ENCODE measurements at places on chromosomes 6 and 20.

GRCh38 chr20:32435449-32436107, 77.4 kb downstream of the ASXL1 start:
- no peak for DNase-seq

DNA sequence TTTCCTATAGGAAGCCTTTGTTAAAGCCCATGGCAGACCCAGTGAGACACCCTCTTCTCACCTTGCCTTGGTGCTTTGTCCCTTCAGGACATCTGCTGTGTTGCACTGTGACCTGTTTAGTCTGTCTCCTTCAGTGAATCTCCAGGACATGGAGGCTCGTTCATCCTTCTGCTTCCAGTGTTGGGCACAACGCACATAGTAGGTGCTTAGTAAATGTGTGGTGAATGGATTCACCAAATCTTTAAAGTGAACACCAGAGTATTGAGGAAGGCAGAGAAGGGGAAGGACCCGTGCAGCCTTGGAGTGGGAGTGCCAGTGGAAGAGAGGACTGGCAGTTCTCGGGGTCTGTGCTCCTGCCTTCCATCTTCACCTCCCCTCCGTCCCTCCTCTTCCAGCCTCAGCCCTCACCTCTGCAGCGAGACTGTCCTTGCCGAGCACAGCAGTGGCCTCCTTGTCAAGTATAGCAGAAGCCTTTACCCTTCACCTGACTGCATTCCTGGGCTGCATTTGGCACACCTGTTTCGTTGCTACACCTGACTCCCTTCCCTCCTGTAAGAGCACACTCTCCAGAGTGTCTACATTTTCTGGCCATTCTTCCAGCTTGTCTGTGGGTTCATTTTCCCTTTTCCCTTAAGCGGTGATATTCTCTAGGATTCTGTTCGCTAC, 49.2 kb downstream of the ARID1B start:
- DNase-seq = no peak

- DNase-seq = no peak
These were observed 157.5 kb downstream of the GRM4 start for GRCh38 chr6:33988121-33989015.

DNA sequence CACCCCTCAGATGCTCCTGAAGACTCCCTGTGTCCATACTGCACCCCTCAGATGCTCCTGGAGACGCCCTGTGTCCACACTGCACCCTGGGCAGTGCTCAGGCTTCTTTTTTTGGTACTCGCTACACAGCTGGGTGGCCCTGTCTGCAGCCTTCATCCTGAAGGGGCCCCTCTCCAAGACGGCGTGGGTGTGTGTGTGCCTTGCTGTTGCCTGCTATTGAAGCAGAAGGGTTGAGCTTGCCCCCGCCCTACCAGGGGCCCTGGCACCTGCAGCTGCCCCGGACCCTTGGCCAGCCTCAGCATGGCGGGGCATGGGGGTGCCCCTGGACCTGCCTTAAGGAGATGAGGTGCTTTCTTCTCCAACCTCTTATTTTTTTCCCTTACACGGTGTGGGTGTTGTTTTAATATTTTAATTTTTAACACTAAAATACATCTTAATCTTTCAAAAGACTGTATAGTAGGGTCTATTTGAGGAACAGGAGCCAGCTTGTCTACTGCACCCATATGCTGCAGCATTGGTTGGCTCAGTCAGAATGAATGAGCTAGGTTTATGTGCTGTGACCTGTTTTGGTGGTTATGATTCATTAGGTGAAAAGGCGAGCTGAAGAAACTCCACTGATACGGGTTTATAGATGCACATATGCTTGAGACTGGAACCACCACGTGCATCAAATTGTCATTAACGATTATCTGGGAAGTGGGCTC, 135.9 kb downstream of the AGPAT4 start:
- DNase-seq = peak; percentile 18

DNA sequence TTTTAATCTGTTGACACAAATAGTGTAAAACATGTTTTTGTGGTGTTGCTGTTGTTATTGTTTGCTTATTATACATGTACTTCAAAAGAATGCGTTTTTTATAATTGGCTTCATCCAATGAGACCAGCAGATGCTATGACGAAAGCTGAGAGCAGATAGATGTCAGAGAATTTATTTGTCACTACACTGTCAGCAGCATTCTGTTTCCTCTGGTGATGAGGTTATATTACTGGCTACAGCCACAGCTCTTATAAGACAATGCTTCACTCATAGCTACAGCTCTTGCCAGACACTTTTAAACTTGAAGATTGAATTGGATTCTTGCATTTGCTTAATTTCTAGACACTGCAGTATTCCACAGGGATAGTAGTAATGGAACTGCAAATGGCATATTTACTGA, 860.5 kb downstream of the TBC1D32 start:
- DNase-seq = no peak

- no peak for DNase-seq
These were observed 205.9 kb downstream of the ZFAND3 start for GRCh38 chr6:38025451-38025850.

DNA sequence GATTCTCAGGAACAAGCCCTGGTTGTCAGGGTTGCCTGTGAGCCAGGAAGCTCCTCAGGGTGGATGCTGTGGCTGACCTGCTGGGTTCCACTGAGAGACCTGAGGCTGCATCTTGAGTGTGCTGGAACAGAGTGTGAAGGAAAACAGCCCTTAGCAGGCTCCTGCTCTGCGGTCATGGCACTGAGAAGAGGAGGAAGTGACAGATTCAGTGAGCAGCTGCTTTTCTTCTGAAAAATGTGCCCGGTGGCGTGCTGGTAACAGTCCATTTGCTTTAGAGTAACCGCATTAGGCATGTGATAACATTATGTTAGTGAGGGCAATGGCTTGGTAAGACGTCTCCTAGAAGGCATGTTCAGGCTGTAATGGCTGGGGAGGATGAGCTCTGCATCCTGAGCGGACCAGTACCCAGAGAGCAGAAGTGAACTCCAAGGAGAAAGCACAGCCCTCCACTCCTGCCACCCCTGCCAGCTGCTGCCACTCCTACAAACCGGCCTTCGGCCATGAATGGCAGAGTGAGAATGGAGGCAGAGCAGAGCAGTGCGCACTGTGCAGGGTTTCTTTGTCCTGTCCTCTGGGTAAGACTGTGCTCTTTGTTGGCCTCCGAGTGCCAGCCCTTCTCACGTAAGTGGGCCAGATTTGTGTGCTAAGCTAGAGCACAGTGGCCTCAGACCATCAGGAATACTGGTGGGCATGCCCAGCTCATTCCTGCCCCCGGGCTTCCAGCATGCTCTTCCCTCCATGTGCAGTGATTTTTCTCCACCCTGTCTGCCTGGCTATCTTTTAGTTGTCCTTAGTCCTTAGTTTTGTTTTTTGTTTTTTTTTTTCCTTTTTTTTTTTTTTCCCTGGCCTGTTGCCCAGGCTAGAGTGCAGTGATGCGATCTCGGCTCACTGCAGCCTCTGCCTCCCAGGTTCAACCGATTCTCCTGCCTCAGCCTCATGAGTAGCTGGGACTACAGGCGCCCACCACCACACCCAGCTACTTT, 98.1 kb upstream of the VSTM2L start:
- DNase-seq = no peak

DNA sequence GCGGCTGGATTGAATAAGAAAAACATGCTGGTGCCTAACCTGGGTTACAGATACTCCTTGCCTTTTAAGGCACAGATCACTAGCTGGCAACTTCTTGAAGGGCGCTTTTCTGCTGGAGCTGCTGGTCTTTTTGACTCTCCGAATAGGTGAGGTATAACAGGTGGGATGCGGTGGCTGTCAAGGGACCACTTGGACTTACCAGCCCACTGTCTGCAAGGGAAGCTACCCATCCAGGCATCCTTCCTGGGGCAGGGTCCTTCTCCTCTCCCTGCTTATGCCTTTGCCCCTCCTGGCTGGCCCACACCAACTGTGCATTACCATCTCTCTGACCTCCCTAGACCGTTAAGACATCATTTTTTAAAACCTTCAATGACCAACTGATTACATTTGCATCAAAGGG, 57.4 kb downstream of the NPEPL1 start:
- DNase-seq = no peak

GRCh38 chr6:46407246-46407645, 84.0 kb downstream of the RCAN2 start:
- no peak for DNase-seq

DNA sequence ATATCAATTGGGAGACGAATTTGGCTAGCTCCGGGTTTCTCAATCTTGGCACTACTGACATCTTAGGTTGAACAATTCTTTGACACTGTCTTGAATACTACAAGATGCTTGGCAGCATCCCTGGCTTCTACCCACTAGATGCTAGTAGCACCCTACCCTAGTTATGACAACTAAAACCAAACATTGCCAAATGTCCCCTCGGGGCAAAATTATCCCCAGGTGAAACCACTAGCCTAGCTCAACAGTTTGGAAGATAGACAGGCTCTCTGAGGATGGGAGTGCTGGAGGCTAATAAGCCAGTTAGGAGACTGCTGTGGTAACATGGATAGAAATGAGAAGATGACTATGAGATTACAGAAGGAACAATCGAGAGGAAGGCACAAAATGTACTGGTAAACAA, 20.9 kb downstream of the CCNC start:
- DNase-seq = no peak

DNA sequence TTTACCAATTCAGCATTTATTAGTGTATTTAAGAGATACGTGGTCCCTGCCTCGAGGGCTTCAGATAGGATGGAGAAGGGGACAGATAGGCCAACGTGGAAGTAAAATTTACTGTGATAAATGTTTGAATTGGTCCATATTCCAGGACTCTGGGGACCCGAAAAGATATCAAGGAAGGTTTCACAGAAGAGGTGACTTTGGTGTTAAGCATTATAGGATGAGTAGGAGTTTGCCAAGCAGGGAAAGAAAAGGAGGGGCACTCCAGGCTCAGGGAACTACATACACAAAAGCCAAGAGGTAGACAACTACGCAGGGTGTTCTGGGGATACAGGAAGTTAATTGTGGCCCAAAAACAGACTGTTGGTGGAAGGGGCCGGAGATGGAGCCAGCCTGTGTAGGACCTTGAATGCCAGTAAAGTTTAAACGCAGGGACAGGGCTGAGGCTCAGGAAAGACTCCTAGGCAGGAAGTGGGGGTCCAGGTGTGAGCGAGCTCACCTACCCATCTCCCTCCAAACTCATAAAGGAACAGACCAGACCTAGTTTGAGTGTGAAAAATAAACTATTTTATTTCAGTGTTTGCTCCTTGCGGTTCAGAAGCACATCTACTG, 37.0 kb downstream of the TGM2 start:
- DNase-seq = no peak

DNA sequence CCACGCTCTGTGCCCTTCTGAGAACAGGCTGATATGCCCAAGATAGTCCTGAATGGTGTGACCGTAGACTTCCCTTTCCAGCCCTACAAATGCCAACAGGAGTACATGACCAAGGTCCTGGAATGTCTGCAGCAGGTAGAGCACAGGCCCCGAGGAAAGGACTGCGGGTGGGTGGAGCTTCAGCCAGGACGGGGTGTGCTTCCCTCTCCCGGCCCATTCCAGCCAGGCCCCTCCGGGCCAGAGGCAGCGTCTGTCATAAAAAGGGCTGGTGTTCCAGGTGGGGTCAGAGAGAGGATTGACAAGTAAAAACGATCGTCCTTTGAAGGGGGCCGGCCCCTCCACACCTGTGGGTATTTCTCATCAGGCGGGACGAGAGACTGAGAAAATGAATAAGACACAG, 1.3 kb downstream of the RTEL1 start:
- no peak for DNase-seq

GRCh38 chr20:46071573-46071972, 18.2 kb downstream of the NCOA5 start:
- no peak for DNase-seq

DNA sequence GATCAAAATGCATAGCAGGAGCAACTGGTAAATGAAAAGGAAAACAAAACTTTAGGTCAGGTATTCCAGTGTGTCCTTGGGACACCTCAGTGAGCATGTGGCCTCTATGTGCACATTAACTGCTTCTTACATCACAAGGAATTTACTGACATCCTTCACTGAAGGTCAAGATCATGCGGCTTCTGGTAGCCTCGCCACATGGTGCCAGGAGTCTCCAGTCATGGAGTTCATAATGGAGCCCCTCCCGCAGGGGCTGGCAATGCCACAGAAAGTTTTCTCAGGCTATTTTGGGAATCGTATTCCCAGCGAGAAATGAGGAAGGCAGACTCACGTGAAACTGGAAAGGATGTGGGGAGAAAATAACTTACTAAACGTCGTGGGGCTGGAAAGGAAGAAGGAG, 19.7 kb upstream of the SLC22A3 start:
- DNase-seq = no peak

DNA sequence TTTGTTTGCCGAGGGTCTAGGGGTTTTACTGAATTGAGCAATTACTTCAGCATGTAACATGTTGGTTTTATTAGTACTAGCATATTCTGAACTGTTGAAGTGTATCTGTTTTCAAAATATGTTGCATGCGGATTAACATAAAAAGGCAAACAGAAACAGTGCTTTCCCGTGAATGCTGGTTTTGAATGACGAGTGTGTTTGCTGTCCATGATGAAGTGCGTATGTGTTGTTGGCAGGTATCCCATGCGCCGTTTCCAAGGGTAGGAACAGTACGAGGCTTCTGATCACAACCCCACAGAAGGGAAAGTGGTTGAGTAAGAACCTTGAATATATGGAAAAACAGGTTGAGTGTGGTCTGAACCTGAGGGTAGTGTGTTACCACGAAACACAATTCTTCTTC, 232.9 kb downstream of the SAMD5 start:
- peak; percentile 56 for DNase-seq

- DNase-seq = peak; percentile 2
These were observed 17.7 kb downstream of the CLIC5 start for GRCh38 chr6:45997875-45998506.

DNA sequence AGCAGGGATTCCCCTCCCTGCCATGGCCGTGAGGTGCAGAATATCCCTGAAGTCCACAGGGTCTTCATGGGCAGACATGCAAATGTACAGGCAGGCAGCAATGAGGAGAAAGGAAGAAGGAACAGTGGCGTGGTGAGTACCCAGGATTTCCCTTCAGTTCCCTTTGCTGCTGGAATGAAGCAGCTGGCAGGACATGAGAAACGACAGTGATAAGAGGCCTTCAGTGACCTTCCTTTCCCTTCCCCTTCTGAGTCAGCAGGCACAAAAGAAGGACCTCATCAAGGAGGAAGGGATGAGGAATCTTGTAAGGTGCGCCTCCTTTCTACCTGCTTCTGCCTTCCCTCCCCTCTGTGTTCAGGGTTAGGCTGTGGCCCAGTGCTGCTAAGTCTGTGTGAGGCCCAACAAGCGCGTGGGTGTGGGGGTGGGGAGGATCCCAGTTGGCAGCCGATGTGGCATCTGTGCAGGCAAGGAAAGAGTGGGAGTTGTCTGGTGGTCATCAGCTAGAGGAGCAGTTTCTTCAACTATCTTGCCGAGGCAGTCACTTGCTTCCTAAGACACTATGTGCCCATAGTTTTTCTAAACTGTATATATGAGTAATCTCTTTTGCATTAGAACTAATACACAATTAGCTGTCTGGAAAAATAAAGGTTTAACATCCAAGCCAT, 29.5 kb upstream of the FBXO9 start:
- DNase-seq = no peak

- DNase-seq = no peak
These were observed 638.4 kb downstream of the MAFB start for GRCh38 chr20:40050596-40050995.

- DNase-seq = peak; percentile 71
These were observed 31.5 kb upstream of the ADTRP start for GRCh38 chr6:11810039-11810541.

- DNase-seq = peak; percentile 27
These were observed 29.5 kb downstream of the BEND6 start for GRCh38 chr6:56984361-56984760.

- DNase-seq = peak; percentile 51
These were observed 137.8 kb upstream of the PHACTR1 start for GRCh38 chr6:12578751-12579150.
